Stomach (tissue), 19 donors: ENCODE measurements at places on chromosomes 4 and X. TPM values are rescaled to one million over a fixed set of nuclear protein-coding genes. Genes with fewer than 3 reads are reported as not detected.

DNA sequence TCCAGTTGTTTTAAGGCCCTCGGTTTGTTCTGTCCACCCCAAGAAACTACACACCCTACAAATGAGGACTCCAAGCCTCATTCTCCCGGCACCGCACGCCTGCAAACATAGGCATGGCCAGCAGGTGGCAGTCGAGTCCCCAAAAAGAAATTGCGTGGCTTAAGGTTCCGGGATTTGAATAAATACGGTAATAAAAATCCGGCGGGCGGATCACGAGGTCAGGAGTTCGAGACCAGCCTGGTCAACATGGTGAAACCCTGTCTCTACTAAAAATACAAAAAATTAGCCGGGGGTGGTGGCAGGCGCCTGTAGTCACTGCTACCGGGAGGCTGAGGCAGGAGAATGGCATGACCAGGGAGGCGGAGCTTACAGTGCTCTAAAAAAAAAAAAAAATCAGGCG, 21.8 kb upstream of the CSF2RA start:
- peaks cover 16% of the 10 kb centered on the region for H3K27me3 ChIP-seq
- H3K4me1 ChIP-seq, result peaks cover 20% of the 10 kb centered on the region
- DNase-seq, result peak; percentile 64
- H3K27ac ChIP-seq, result no peak overlapping the region
- no peaks in the 10 kb centered on the region for H3K36me3 ChIP-seq

DNA sequence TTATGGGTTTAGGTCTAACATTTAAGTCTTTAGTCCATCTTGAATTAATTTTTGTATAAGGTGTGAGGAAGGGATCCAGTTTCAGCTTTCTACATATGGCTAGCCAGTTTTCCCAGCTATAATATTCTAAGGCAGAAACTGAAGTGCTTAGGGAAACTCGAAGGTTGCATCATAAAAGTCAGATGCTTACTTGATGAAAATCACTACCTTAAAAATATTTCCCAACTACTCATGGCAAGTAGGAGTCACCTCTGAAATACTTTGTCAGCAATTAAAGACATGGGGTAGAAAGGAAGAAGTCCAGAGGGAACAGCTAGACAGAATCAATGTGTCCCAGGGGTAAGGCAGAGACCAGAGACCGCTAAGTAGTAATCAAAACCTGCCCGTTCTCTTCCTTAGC, 6.3 kb upstream of the AP1S2 start:
- H3K4me3 ChIP-seq, result no peak overlapping the region
- DNase-seq, result no peak
- H3K4me1 ChIP-seq, result no peaks in the 10 kb centered on the region
- H3K36me3 ChIP-seq, result no peaks in the 10 kb centered on the region
- H3K27me3 ChIP-seq, result no peaks in the 10 kb centered on the region
- no peak overlapping the region for H3K27ac ChIP-seq

DNA sequence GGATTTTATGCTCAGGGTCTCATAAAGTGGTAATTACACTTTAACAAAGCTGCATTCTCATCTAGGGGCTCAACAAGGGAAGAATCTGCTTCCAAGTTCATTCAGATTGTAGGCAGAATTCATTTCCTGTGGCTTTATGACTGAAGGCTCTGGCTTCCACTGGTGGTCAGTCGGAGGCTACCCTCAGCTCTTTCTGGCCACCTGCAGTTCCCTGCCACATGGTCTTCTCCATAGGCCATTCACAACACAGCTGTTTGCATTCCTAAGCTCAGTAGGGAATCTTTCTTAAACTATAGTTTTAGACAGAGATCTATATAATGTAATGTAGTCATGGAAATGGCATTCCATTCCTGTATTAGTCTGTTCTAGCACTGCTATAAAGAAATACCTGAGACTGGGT, 973.0 kb upstream of the SLIT2 start:
- H3K4me1 ChIP-seq, result no peaks in the 10 kb centered on the region
- no peak overlapping the region for H3K27ac ChIP-seq
- DNase-seq, result no peak

DNA sequence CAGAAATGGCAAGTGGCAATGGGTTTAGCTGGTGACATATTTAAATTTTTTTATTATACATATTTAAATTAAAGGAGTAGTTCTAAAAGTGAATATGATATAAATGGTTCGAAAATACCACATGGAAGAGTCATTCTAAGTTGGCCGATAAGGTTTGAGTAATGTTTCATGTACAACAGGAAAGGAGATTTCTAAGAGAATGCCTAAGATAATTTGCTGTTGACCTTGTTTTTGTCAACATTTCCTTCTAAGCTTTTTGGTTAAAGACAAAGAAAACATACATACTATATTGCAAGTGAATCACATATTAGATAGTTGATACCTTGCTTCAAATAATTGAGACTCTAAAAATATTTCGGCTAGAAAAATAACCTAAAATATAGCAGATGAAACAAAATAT, 526.6 kb upstream of the SLIT2 start:
- no peak overlapping the region for H3K4me3 ChIP-seq
- H3K4me1 ChIP-seq, result no peaks in the 10 kb centered on the region
- no peaks in the 10 kb centered on the region for H3K36me3 ChIP-seq
- H3K27me3 ChIP-seq, result no peaks in the 10 kb centered on the region
- H3K27ac ChIP-seq, result no peak overlapping the region

BCLAF3 gene
- 3.8 TPM for polyA plus RNA-seq

ASB5 gene
- not detected for polyA plus RNA-seq

DNA sequence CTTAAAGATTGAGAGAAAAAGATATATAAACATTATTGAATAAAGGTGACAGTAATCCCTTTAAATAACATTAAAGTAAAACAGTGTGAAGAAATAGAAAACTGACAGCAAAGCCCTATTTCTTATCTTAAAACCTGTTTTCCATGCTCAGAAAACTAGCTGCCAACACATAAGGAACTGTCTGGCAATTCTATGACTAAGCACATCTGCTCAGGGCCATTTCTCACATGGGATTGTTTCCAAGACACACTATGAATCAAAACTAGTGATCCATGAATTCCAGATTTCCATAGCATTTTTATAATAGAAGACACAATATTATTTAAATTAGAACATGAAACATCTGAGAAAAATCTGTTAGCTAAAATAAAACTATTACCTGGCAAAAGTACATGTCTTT, 113.4 kb downstream of the SCLT1 start:
- no peaks in the 10 kb centered on the region for H3K4me1 ChIP-seq
- DNase-seq, result no peak
- H3K4me3 ChIP-seq, result no peak overlapping the region
- H3K27me3 ChIP-seq, result no peaks in the 10 kb centered on the region
- H3K27ac ChIP-seq, result no peak overlapping the region

DNA sequence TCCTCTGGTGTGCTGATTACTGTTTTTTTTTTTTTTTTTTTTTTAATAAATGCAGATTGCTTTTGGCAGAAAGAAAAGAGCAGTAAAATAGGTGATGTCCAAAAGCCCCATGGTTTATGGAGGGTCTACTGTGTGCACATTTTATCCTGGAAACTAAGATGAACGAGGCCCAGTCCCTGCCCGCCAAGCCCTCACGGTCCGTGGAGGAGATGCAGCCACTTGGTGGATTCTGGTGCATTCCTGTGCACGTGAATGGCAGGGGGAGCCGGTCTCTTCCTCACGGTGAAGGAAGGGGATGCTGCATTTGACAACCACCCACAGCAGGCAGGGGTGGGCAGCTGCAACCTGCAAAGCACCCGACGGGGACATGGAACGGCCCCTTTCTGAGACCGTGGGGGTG, 100.2 kb upstream of the AFAP1 start:
- no peaks in the 10 kb centered on the region for H3K4me1 ChIP-seq
- H3K27me3 ChIP-seq, result no peaks in the 10 kb centered on the region
- no peak for DNase-seq

GRCh38 chr4:4762909-4763821, 96.3 kb upstream of the MSX1 start:
- H3K27me3 ChIP-seq, result no peaks in the 10 kb centered on the region
- no peak overlapping the region for H3K4me3 ChIP-seq
- no peaks in the 10 kb centered on the region for H3K36me3 ChIP-seq
- peak; percentile 81 for DNase-seq
- no peaks in the 10 kb centered on the region for H3K4me1 ChIP-seq

GRCh38 chr4:118741301-118741855, 56.2 kb downstream of the METTL14 start:
- no peaks in the 10 kb centered on the region for H3K27me3 ChIP-seq
- peak; percentile 34 for DNase-seq
- no peaks in the 10 kb centered on the region for H3K4me1 ChIP-seq
- H3K4me3 ChIP-seq, result no peak overlapping the region
- H3K27ac ChIP-seq, result peak overlapping the region; percentile 4

GRCh38 chrX:31319586-31319985, 247.7 kb upstream of the FTHL17 start:
- no peaks in the 10 kb centered on the region for H3K4me1 ChIP-seq
- H3K27ac ChIP-seq, result no peak overlapping the region
- no peak for DNase-seq
- H3K27me3 ChIP-seq, result no peaks in the 10 kb centered on the region
- no peaks in the 10 kb centered on the region for H3K36me3 ChIP-seq

GRCh38 chr4:105546086-105546485, 6.3 kb upstream of the ARHGEF38 start:
- no peak overlapping the region for H3K4me3 ChIP-seq
- H3K27ac ChIP-seq, result no peak overlapping the region
- no peaks in the 10 kb centered on the region for H3K4me1 ChIP-seq

DNA sequence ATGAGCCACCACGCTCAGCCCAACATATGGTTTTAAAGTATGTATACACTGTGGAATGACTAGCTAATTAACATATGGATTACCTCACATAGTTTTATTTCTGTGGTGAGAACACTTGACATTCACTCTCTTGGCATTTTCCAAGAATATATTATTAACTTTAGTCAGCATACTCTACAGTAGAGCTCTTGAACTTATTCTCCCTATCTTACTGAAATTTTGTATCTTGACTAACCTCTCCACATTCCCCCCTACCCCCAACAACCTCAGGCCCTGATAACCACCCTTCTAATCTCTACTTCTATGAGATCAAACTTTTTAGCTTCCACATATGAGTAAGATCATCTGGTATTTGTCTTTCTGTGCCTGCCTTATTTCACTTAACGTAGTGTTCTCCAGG, 38.6 kb upstream of the AGA start:
- H3K27ac ChIP-seq, result no peak overlapping the region
- H3K27me3 ChIP-seq, result no peaks in the 10 kb centered on the region
- H3K4me1 ChIP-seq, result no peaks in the 10 kb centered on the region
- no peaks in the 10 kb centered on the region for H3K36me3 ChIP-seq

NOX1 gene
- not detected for polyA plus RNA-seq

DNA sequence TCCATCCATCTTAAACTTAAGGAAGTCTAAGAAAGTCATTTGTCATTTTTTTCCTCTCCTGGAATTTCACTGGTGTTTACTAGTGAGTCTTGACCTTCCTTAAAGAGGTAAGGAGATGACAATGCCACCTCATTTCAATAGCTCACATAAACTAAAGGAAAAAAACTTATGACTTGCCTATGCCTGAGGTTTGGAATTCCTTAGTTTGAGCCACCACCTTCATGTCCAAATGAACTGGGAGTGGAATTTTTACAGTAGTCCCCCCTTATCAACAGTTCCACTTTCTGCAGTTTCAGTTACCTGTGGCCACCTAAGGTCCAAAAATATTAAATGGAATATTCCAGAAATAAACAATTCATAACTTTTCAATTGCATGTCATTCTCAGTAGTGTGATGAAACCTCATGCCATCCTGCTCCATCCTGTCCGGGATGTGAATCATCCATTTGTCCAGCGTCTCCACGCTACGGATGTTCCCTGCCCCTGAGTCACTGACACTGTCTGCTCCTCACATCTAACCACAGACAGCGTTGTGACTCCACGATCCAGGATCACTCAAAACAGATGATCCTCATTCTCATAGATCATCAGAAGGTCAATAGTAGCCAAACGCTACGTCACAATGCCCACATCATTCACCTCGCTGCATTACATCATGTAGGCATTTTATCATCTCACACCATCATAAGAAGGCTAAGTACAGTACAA, 177.4 kb downstream of the SH3KBP1 start:
- no peaks in the 10 kb centered on the region for H3K27me3 ChIP-seq
- no peak overlapping the region for H3K27ac ChIP-seq
- no peaks in the 10 kb centered on the region for H3K4me1 ChIP-seq
